Fibroblast of skin of right biceps (primary cell): ENCODE measurements at places on chromosomes 13 and 19.

DNA sequence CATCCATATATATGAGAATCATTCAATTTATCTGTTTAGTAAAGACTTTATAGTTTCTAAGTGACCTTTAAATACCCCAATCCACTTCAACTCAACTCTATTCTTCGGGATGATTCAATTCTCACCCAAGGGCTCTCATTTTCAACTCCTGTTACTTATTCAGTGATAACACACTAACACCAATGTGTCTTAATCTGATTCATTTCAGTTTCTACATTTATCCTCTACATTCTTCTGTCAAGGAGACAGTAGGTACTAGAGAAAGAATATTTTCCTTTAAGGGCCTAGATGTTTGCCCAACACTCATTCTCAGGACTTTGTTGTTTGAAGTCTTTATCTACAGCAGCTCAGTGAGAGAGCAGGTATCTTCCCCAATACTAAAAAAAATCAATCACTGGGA, 7.1 kb downstream of the ARGLU1 start:
- DNase-seq, result no peak

GRCh38 chr13:44189085-44189484, 184.5 kb upstream of the SERP2 start:
- DNase-seq, result no peak

DNA sequence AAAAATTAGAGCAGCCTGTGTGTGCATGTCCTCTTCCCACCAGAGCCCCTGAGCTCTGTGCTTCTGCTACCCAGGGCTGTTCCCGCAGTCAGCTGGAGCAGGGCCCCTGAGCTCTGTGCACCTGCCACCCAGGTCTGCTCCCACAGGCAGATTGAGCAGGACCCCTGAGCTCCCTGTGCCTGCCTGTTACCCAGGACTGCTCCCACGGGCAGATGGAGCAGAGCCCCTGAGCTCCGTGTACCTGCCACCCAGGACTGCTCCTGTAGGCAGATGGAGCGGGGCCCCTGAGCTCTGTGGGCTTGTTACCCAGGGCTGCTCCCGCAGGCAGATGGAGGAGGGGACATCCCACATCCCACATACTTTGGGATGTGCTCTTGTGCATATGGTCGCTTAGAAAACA, 186.8 kb upstream of the SOX1 start:
- no peak for DNase-seq

DNA sequence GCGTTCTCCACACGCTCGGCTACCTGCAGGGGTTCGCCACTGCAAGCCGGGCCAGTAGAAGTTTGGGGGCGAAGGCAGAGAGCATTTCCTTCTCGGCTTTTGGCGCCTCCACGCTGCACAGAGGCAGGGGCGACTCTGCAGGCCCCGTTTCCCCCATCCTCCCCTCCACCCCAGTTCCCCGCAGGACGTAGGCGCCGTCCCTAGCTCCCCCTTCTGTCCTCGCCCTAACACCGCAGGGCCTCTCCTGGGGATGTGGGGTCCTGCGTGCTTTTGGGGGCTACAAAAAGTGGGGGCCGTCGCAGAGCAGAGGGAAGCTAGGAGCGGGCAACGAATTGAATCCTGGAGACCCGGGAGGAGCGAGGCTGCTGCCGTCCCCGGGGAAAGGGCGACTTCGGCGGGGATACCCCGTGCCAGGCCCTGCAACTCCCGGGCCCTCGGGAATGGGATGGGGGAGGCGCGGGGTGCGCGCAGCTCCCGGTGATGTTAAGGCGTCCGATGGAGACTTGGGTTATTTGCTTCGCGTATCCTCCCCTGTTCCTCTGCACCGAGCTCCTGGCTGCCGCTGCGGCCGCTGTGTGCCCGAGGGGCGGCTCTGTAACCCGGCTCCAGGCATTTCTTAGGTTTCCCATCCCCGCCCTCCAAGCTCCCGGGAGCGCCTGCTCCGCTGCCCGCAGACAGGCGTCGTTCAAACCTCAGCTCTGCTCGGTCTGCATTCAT, 255.9 kb upstream of the SOX21 start:
- DNase-seq, result no peak

DNA sequence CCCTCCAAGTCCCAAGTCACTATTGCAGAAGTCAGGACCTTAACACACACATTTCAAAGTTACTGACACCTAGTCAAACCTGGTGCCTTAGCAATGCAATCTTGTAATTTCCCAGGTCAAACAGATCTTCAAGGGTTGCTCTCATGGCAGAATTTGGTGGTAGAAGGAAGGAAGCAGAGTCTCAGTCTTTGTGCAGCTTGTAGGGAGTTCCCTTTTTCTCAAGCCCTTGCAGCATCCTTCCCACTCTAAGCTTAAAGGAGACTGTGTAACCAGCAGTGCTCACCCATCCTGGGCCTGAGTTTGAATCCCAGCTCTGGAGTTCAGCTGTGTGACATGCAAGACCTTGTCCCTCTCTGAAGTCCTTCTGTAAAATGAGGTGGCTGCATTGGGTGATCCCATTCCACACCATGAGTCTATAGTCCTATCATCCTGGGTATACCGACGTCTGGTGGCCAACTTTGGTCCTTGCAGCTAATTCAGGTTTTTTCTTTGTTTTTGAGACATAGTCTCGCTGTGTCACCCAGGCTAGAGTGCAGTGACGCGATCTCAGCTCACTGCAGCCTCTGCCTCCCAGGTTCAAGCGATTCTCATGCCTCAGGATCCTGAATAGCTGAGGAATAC, 9.8 kb downstream of the SIGLEC10 start:
- DNase-seq, result peak; percentile 13

GRCh38 chr13:62043600-62043999, 628.0 kb upstream of the PCDH20 start:
- no peak for DNase-seq

- DNase-seq, result peak; percentile 11
Measured at GRCh38 chr19:39858541-39858940, 12.4 kb upstream of the FBL start.

DNA sequence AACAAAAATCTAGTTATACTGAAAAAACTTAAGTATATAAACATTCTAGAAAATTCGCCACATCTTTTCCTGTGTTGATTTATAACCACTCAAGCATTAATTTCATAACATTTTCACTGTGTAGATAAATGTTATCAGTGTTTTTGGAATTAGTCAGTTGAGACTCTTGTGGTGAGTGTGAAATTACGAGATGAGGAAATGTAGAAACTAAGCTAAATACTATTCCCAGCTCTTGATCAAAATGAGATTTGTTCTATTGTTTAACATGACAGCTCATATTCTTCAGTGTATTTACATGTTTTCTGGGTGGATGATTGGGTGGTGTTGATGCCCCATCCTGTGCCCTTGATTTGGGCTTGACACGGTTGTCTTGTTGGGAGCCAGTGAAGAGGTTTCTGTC, 406.8 kb downstream of the DACH1 start:
- DNase-seq, result no peak

GRCh38 chr19:47433121-47433520, 13.8 kb upstream of the MEIS3 start:
- DNase-seq, result peak; percentile 51

DNA sequence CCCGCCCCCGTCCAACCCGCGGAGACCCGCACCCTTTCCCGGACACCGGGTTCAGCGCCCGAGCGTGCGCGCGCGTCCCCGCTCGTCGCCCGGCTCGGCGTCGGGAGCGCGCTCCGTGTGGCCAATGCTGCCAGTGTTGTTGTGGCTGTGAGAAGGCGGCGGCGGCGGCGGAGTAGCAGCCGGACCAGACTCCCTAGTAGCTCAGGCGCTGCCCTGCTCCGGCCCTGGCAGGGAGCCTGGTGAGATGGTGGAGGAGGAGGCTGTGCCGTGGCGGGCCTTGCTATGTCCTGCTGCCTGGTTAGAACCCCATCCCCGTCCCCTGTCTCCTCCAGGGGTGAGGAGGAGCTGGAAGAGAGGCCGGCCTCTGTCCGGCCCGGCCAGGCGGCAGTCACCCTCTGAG, 553.2 kb downstream of the TUBA3C start:
- no peak for DNase-seq

DNA sequence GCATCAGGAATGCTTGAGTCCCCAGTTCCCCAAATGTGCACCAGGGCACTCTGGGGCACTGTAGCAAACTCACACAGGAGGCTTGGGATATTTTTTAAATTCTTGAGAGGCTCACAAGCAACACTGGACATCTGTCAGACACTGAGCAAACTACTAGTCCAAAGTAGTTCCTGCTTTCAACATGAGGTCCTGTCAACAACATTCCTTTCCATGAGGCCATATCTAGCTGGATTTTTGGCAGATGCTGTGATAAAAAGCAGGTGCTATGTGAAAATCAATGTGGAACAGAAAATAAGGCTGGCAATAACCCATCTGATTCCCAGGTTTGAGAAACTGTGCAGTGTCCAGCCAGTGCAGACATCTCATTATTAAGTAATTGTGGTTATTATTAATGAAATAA, 50.5 kb downstream of the STARD13 start:
- peak; percentile 82 for DNase-seq

- peak; percentile 56 for DNase-seq
Measured at GRCh38 chr13:43573802-43574514, 212.8 kb downstream of the ENOX1 start.

GRCh38 chr19:33055718-33056117, 9.0 kb downstream of the RHPN2 start:
- DNase-seq, result no peak

- DNase-seq, result no peak
Measured at GRCh38 chr13:113783966-113784644, 25.1 kb downstream of the TMEM255B start.

DNA sequence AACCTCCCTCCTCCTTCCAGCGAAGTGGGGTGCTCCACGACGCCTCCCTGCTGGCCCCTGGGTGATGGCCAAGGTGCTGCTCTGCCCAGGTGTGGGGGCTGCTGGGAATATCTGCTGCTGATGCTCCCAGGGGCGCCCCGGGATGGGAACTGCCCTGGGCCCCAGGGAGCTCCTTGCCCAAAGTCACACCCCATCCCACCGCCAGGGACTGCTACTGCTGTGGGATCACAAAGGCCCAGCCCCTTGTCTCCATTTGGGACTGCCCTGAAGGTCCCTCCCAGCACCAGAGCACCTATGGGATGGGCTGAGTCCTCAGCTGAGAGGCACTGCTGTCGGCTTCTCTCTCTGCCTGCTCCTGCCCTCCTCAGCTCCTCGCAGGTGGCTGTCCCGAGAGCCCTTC, 19.0 kb downstream of the CHST8 start:
- DNase-seq, result no peak
